PC-9 (cell line): ENCODE measurements at places on chromosomes 6 and 20.

DNA sequence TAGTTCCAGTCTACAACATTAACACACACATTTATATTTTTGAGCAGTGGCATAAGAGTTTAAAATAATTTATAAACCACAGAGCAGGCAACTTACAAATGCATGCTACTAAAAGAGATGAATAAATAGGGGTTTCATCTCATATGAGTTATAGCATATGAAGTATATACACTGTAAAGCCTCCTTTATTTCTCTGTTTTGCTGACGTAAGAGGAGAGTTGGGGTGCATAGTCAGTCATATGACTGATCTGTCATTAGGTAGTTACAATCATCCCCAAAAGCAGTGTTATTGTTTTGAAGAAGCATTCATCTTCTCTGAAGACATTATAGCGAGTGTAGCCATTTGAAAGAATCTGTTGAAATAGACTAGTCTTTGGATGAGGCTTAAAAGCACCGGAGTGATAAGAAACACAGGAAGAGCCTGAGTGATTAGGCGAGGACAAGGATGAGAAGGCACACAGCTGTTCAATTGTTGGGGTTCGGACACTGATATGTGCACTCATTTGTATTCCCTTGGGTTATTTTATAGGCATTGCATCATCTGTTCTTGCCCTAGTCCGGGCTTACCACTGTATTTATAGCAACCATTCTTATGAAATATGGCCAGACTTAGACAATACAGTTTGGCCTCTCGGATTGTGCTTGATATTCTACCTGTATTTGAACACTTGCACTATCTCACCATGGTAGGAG lies 325.7 kb downstream of the SAMD5 start:
- no peak for DNase-seq

DNA sequence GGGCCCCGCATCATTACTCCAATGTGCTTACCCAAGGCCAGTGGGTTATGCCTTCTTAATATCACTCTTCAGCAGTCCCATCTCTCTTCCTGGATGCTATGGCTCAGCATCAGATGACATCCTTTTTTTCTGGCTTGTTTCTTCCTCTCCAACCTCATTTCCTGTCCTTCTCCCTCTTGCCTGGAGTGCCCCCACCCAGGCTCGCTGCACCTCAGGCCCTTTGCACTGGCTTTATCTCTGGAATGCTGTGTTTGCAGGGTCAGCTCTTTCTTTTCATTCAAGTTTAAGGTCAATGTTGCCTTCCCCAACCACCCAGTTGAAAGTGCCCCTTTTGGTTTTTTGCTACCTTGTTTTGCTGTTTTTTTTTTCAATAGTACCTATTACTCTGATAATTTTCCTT lies 36.7 kb downstream of the CD40 start:
- no peak for DNase-seq

DNA sequence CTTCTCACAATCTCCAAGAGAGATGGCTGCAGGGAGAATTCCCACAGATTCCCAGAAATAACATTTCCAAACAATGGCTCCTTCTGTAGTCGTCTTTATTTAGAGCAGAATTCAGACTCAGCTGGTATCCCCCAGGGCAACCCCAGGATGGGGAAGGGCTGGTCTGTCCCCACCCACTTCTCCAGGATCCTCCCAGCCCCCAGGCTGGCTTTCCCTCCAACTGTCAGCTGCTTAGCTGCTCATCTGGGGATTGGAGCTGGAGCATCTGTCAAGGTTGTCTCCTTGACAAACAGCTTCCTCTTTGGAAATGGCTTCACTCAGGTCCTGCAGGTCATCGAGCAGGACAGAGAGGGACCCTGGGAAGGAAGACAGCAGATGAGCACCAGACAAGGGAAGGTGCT lies 3.5 kb upstream of the PSORS1C2 start:
- no peak for DNase-seq

GRCh38 chr20:45538209-45538799 lies 978 bp downstream of the WFDC6 start:
- DNase-seq = peak; percentile 81

GRCh38 chr20:61303675-61304074 lies 51.6 kb downstream of the CDH4 start:
- DNase-seq = no peak

GRCh38 chr6:6631534-6632276 lies 43.2 kb downstream of the LY86 start:
- DNase-seq = no peak

DNA sequence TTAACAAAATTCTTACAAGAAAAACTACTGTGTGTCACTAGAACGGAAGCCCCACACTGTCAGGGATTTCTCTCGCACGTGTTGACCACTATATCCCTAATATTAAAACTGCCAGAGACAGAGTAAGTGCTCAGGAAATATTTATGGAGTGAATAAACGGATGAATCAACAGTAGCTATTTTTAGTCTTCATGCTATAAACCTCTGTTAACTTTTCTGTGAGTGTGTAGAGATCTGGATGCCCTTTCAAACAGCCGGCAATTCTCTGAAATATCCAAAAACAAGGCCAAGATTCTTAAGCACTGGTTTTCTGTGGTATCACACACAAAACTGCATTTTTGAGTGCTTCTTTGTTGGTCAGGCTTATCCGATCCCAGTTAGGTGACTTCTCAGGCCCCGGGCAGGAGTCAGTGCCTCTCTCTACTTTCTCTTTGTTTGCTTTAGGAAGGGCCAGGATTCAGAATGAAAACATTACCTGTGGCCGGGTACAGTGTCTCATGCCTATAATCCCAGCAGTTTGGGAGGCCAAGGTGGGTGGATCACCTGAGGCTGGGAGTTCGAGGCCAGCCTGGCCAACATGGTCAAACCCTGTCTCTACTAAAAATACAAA lies 15.7 kb downstream of the ATP9A start:
- DNase-seq = peak; percentile 85

DNA sequence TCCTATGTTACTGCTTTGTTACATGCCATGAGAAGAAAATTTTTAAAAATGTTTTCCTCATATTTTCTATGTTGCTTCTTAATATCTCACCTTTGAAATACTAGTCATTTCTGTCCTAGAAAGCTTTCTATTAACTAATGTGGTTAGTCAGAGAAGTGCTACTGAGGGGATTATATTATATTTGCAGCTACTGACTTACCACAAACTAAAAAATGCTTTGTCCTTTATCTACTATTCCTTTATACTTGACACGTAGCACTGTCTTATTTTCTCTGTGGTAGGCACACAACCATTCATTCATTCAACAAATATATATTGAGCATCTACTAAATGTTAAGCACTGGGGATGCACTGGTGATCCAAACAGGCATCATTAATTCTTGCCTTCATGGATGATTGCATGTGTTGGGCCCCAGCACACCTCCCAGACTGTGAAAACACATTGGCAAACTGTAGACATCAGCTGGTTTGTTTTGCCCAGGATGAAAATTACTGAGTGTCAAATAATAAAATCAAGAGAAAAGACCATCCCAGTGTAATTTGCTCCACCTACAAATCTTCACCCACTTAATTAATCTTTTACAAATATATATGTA lies 10.7 kb upstream of the MLIP start:
- no peak for DNase-seq

DNA sequence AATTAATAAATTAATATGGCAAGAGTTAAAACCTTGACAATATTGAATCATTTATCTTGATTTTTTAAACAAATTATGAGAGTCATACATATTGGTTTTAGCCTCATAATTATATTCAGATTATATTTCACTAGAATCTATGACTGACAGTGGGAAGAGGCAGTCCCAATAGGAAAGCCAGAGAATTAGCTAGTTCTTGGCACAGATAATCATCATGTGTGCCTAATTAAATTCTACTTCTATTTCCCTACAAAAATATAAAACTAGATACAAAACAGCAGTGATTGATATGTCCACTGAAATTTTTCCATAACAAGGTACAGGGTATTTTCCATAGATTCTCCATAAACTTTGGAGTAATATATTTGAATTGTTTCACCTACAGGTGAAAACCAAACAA lies 38.6 kb downstream of the COL9A1 start:
- DNase-seq = no peak

- DNase-seq = no peak
Observed at GRCh38 chr6:1608222-1609040, 1.3 kb upstream of the FOXC1 start.

DNA sequence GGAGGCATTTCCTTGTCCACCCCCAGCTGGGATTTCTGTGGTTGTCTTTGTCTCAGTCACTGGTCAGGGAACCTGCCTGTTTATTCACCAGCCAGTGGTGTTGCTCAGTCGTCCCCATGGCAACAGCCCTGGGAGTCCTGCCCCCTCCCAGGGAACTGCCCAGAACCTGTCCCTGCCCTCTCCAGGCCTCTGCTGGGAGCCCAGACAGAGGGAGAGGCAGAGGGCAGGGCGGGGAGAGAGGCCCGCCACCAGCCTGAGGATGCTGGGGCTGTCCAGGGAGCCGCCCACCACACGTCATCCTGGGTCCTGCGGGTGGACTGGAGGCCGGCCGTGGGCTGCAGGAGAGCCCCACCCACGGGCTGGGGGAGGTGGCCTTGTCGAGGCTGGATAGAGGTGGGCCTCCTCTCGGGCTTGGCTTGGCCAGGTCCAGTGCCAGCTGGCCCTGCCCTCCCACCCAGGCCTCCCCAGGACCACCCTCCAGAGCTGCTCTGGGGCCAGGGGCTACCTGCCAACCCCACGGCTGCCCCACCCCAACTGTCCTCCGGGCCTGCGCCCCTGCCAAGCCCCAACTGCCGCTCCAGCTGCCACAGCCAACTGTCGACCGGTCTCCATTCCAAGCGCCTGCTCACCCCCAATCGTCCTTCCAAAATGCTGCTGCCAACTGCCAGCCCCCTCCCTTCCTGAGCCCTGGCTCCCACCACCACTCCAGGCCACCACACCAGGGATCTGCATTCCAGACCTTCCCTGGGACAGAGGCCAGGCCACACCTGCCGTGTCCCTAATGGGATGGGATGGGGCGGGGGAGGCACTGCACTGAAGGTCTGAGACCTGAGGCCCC lies 4.2 kb upstream of the ZBTB46 start:
- DNase-seq = peak; percentile 97

DNA sequence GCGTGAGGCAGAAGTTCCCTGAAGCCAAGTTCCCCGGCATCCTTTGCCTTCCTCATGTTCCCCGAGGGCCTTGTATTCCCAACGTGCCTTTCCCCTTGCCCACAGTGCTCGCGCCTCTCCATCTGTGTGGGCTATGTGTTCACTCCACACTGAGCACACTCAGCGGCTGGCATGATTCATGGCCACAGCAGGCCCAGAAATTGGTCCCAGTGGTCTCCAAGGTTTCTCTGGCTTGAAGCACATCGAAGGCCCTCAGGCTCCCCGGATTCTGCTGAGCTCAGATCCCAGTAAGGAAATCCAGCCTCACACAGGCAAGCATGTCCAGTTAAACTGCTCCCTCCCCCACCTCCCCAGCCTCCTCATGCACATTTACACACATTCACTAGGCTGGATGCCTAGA lies 123.6 kb downstream of the ISM1 start:
- no peak for DNase-seq

DNA sequence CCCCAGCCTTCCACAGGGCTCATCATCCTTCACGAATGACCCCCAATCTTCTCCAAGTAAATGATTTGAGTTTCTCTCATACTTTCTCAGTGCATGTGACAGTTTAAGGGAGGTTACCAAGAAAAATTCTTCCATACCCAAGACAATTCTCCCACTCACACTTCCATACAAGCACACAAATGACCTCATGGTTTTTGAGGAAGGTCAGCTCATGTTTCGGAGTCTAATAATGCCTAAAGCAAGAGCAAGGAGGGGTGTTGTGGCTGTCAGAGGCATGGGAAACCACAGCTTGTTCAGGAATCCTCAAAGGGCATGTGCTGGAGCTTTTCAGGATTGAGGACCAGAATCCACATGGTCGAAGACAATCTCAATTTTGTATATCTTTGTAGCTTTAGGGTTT lies 279.0 kb downstream of the MAFB start:
- DNase-seq = no peak

DNA sequence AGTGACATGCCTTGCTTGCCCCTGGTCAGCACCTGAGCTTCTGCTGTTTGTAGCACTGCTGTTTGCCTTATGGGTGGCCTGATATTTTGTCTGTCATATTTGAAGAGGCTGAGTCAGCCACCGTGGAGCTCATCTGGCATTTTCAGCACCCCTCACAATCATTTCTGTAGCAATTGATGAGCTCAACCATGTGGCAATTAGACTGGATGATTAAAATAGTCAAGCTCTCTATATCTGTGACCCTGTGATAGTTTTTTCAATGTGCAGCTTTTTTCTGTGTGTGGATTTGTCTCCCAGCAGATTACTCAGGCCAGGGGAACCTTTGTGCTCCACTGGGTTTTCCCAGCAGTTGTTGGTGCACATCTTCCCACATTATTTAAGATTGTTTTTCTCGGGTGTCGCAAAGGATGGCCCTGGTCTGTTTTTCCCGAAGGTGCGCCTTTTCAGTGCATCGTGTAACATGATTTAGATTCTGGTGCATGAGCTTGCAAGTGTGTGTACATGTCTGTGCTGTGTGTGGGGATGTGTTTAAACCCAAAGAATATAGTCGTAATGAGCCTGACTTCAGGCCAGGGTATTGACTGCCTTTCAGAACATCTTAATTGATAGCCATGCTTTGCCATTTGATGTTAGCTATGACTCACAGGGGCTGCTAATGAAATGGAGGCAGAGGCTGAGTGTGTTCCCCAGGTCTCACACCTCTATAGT lies 31.6 kb upstream of the GLP1R start:
- no peak for DNase-seq

- DNase-seq = no peak
Observed at GRCh38 chr6:77619114-77619513, 33.7 kb upstream of the MEI4 start.

GRCh38 chr6:53440336-53440945 lies 91.7 kb upstream of the ELOVL5 start:
- DNase-seq = no peak

DNA sequence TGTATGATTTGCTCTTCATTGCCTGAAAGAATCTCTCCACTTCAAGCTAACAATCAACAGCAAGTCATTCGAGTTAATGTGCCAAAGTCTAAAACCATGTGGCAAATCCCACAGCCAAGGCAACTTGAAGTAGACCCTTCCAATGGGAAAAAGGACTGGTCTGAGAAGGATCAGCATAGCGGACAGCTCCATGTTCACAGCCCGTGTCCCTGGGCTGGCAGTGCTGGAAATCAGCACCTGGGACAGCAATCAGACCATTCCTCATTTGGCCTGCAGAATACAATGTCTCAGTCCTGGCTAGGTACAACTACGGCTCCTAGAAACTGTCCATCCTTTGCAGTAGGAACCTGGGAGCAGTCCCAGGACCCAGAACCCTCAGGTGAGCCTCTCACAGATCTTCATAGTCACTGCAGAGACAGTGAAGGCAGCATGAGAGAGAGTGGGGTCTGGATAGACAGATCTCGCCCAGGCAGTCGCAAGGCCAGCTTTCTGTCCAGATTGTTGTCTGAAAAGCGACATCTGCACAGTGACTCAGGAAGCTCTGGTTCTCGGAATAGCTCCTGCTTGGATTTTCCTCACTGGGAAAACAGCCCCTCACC lies 1.1 kb downstream of the GJA10 start:
- no peak for DNase-seq

GRCh38 chr20:20184149-20184548 lies 131.8 kb downstream of the CFAP61 start:
- DNase-seq = no peak
